Activated CD8-positive, alpha-beta memory T cell treated with anti-CD3 and anti-CD28 coated beads for 48 hours (primary cell): ENCODE measurements at places on chromosomes 11 and 22.

- DNase-seq: no peak
Measured at GRCh38 chr11:87290304-87290922, 252.7 kb downstream of the TMEM135 start.

DNA sequence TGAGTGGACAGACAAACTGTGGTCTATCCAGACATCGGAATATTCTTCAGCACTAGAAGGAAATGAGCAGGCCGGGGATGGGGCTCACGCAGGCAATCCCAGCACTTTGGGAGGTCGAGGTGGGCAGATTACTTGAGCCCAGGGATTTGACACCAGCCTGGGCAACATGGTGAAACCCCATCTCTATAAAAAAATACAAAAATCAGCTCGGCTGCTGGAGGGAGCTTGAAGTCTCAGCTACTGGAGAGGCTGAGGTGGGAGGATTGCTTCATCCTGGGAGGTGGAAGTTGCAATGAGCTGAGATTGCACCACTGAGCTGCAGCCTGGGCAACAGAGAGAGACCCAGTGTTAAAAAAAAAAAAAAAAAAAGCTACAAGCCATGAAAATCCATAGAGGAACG, 8.0 kb upstream of the CTSD start:
- no peak for DNase-seq

GRCh38 chr11:1853376-1854131, 670 bp downstream of the LSP1 start:
- no peak for DNase-seq

GRCh38 chr11:61955422-61956135, 5.4 kb downstream of the BEST1 start:
- no peak for DNase-seq

- no peak for DNase-seq
Measured at GRCh38 chr22:32327596-32328171, 30.0 kb upstream of the RFPL3 start.

DNA sequence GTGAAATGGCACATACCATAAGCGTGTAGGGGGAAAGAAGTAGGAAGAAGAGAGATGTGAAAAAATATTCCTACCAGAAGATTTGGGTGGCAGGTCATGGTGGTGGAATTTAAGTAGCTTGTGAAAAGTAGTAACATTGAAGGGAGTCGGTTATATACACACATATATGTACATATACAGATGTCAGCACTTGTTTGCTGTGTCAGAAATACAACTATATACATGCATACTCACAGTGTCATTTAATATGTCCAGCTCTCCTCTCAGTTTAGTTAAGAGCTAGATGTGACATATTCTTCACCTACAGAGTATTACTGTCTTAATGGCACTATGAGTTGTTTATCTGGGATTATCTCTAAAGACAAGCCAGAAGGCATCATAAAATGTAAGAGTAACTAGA, 987.4 kb upstream of the CCDC90B start:
- DNase-seq: no peak

- no peak for DNase-seq
Measured at GRCh38 chr11:2541881-2542361, 97.1 kb downstream of the KCNQ1 start.

DNA sequence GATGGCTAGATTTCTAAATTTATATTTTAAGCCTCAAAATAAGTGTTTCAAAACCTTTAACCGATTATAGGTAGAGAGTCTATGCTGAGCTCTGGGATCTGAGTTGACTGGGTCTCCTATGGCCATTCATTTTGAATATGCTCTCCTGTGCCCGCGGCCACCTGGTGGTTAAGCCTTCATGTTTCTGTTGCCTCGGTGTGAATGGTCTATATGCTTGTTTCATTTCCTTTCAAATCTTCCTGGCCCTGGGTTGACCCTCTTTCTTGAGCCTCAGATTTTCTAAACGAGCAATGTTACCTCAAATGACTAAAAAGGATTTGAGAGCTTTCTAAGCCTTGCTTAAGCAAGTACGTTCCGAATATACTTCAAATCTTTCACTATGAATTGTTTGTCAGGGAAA, 789.4 kb upstream of the KIRREL3 start:
- no peak for DNase-seq

DNA sequence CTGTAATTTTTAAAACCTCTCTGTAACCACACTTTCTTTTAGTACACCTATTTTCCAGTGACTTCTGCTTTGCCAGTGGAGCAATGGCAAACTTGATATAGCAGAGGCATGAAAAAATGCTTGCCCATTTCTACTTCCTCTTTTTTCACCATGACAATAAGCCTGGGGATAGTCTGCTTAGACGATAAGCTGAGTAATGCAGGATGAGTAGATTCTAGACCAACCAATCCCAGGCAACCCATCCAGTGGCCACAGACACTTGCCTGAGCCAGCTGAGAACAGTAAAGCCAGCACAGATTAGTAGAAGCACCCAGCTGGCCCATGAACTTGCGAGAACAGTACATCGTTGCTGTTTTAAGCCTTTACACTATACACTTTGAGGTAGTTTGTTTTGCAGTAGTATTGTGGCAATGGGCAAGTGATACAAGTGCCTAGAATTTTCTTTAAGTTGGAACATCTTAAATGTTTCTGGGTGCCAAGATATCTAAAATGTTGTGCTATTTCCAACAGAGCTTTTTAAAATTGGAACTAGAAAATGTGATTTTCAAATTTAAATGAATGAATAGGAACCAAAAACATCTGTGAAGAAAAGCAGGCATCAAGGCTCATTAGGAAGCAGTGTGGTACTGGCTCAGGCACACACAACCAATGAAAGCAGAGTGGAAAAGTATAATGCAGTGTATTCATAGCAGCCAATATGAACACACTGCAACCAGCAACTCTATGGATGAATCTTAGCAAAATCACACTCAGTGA, 37.7 kb downstream of the DDI1 start:
- DNase-seq: no peak

DNA sequence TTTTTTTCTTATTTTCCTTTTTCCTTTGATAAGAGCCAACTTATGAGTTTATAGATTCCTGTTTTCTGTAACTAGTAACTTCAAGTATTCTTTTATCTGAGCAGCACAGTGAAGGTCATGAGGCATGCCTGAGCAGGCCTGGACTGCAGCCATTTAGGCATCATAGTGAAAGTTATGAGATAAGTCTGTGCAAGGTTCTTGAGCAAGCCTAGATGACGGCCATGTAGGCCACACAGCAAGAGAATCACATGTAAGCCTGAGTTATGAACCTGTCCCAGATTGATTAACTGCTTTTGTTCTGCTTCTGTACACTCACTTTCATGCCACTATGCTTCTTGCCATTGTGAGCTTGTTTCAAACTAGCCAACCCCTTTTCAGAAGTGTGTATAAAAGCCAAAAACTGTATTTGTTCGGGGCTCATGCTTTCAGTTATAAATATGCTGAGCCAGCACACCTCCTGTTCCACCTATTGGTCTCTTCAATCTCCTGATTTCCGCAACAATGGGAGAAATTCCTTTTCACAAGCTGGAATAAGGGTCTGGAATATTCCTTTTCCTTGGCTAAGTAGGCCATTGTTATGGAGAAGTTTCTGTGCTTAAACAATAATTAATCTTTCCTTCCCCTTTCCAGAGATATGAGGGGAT, 745.7 kb downstream of the FAM181B start:
- DNase-seq: no peak

DNA sequence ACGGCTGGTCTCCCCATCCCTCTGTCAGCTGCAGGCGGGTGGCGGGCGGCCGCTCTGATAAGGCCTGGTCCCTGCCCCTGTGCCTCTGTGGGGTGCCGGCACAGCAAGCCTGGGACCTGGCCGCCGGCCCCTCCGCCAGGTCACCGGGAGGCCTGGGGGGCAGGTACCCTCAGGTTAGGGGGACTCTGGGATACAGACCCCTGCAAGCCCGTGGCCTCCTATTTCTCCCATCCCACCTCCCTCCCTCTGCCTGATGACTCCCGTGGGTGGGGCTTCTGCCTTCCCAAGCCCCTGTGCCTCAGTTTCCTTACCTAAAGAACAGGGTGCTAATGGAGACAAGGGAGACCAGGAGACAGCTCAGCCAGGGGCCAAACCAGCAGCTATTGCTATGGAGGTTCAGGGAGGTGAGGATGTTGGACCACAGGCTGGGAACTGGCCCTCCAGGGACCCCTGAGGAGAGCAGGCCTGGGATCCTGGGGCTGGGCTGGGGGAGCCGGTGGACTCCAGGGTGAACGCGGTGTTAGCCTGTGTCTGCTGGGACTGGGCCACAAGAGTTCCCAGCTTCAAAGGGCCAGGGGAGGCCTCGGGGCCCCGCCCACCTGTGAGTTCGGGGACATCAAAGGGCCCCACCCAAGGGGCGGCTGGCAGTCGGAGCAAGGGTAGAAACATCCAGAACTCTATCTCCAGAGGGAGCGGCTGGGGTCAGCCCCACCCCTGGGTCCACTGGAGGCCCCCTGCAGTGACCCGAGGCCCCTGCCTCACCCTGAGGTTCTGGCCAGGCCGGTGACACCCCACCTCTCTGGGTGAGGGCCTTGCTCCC, 32.0 kb upstream of the TH start:
- DNase-seq: no peak

- DNase-seq: no peak
Measured at GRCh38 chr22:39325392-39325932, 6.0 kb upstream of the RPL3 start.

DNA sequence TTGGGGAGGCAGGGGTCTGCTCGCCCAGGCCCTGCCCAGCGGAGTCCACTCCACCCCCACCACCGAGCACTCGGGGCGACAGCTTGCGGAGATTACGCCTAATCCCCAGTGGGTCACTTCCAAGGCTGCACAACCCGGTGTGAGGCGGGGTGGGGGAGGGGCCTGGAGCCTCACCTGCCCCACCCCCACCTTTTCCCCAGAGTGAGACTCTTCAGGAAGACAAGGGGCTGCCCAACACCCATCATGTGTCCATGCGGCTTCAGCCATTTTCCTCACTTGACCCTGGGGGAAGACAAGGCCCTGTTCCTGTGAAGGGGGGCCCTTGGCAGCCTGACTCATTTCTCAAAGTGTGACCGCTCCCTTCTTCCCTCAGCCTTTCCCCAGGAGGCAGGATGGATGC, 12.5 kb downstream of the SYNGR1 start:
- no peak for DNase-seq

- DNase-seq: no peak
Measured at GRCh38 chr22:26431261-26431995, 2.4 kb downstream of the ASPHD2 start.

DNA sequence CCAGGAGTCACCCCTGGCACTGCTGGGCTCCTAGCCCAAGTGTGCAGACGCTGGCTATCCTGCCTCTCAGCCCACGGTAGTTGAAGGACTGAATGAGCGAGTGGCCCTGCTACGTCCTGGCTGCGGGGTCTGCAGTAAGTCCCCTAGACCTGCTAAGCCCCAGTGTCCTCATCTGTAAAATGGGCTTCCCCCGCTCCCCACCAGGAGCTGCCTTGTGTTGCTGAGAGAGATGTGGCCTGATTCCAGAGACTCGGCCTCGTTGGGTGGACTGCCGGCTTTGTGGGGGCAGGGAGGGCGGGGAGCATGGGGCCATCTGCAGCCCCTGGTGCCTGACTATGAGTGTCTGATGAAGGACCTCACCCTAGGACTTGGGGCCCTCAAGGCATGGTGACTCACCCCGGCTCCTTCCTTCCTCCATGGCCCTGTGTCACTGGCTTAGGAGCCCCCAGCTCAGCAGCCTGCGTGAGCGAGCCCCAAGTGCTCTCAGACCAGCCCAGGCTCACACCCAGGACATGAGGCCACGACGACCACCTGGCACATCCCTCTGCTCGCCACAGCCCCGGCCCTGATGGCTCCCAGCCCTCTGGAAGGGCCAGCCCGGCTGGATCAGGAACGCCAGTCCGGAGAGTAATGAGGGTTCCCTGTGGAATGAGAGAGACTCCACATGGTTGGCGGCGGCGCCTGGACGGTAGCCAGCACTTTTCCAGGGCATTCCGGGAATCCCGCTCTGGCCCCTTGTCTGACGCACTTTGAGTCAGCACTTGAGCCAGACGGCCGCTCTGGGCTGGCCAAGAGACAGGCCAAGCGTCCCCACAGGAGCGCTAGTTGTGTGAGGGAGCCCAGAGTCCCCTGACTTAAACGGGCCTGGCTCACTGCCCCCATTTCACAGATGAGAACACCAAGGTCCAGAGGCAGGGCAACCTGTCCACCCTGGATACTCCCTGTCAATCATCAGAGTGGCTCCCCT, 50.5 kb upstream of the SHISAL1 start:
- DNase-seq: no peak

DNA sequence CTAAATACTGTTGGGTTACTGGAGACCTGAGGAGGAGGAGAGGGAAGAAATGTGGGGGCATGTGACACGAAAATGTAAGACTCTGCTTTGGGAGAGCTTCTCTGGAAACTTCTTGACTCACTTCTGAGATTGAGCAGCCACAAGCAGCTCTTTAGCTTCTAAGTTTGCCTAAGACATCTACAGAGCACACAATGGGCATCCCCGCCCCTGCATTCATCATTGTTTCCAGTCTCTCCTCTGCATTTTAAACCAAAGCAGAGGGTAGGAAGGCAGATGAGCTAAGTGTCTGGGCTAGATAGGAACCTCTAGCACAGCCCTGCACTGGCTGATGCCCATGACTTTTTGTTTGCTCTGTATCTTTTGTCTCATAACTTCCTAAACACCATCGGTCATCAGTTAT, 2.1 kb upstream of the OR52D1 start:
- DNase-seq: no peak
